Right atrium auricular region (tissue), 2 donors: ENCODE measurements at places on chromosomes 5 and 9. TPM values are rescaled to one million over a fixed set of nuclear protein-coding genes. Genes with fewer than 3 reads are reported as not detected.

GRCh38 chr5:79806741-79807140 lies 117.1 kb downstream of the CMYA5 start:
- H3K4me3 ChIP-seq, result no peak overlapping the region
- no peak overlapping the region for H3K27ac ChIP-seq
- peaks cover 18% of the 10 kb centered on the region for H3K4me1 ChIP-seq
- no peak for DNase-seq

GRCh38 chr9:22529426-22530199 lies 83.0 kb downstream of the DMRTA1 start:
- no peaks in the 10 kb centered on the region for H3K4me1 ChIP-seq
- H3K27me3 ChIP-seq, result no peaks in the 10 kb centered on the region
- no peak overlapping the region for H3K4me3 ChIP-seq
- DNase-seq, result no peak

GRCh38 chr5:65588694-65589093 lies 25.6 kb downstream of the PPWD1 start:
- H3K4me3 ChIP-seq, result no peak overlapping the region
- H3K27me3 ChIP-seq, result no peaks in the 10 kb centered on the region
- H3K4me1 ChIP-seq, result no peaks in the 10 kb centered on the region
- no peak for DNase-seq
- H3K36me3 ChIP-seq, result peaks cover 58% of the 10 kb centered on the region
- no peak overlapping the region for H3K27ac ChIP-seq

DNA sequence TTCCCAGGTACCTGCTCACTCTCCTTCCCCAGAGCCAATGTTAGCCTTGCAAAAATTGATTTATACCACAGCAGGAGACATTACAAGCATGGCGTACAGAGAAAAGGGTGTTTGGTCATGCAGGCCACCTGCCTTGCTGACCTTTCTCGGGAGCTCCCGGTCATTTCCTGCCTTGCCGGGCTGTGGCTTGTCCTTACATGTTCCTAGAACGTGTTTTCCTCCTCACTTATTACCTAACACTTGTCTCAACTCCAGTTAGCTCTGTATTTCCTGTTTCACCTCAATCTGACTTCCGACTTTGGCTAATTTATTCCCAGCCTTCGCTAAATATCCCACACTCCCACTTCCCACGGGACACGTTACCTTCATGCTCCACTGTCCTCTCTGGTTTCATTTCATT lies 282.5 kb downstream of the ICE1 start:
- H3K27ac ChIP-seq, result no peak overlapping the region
- H3K27me3 ChIP-seq, result no peaks in the 10 kb centered on the region
- H3K4me1 ChIP-seq, result no peaks in the 10 kb centered on the region
- DNase-seq, result no peak
- H3K36me3 ChIP-seq, result no peaks in the 10 kb centered on the region
- H3K4me3 ChIP-seq, result no peak overlapping the region

Gene SARDH
- 0.94 TPM for total RNA-seq

Gene SLC6A3
- not detected for total RNA-seq

DNA sequence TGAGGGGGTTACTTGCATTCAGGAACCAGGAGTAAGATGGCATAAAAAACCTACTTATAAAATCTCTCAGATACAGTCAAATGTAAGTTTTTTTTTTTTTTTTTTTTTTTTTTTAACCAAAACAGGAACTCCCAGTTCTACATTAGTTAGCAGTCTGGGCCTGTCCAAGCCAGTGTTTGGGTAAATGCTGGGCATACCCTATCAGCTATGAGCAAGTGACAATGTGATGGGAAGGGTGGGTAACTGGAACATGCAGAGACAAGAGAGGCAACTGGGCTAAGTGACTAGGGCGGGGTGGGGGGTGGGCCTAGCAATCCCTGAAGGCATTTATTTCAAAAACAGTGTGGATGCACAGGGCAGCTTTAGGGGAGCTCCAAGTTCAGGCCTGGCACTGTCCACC lies 2.3 kb downstream of the NMRK1 start:
- no peaks in the 10 kb centered on the region for H3K36me3 ChIP-seq
- H3K27me3 ChIP-seq, result no peaks in the 10 kb centered on the region
- peaks cover 36% of the 10 kb centered on the region for H3K4me1 ChIP-seq

GRCh38 chr5:137201876-137202275 lies 297.2 kb downstream of the SPOCK1 start:
- no peaks in the 10 kb centered on the region for H3K36me3 ChIP-seq
- no peak overlapping the region for H3K27ac ChIP-seq
- peak; percentile 71 for DNase-seq
- no peaks in the 10 kb centered on the region for H3K4me1 ChIP-seq
